ELR (cell line): ENCODE measurements at places on chromosomes 5 and 9.
A peak's percentile ranks its signal among the peaks of the same experiment; 100 is the strongest.

DNA sequence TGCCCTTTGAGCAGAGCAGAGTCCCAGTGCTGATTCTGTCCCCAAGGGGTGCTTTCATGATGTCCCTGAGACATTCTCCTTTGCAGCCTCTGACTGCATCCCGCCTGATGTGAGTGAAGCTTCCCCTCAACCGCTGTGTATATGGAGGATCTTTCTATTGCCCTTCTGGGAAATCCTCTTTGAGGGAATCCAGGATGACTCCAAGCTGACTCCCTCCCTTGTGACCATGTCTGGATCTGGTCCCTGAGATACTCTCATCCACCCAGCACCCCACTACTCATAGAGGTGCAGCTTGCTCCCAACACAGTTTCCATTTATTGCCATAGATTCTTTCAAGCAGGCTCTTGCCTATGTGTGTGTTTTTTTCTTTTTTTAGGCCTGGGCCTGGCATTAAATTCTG, 216.5 kb downstream of the SEC61B start:
- no peak for DNase-seq

DNA sequence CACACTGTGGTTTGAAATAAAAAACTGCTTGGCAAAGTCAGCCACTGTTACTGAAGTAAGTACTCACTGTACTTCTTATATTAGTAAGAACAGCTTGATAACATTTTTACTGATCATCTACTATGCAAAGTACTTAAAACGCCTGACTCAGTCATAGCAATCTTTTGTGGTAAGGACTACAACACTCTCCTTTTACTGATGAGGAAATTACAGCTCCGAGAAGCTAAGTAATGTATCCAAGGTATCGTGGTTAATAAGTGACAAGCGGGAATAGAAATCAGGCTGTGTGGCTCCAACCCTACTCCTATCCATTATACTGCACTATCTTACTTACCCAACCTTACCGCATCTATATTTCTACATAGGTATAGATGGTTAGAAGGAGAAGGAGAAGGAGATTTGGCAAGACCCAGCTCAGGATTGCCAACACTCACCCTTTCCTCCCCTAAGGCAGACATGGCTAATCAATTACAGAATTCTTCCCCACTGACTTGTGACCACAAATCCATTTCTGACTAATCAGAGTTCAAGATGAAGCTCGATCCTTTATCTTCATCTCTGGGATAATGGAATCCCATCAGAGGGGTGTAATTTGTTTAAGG, 281.4 kb downstream of the SPOCK1 start:
- DNase-seq, result peak; percentile 66

DNA sequence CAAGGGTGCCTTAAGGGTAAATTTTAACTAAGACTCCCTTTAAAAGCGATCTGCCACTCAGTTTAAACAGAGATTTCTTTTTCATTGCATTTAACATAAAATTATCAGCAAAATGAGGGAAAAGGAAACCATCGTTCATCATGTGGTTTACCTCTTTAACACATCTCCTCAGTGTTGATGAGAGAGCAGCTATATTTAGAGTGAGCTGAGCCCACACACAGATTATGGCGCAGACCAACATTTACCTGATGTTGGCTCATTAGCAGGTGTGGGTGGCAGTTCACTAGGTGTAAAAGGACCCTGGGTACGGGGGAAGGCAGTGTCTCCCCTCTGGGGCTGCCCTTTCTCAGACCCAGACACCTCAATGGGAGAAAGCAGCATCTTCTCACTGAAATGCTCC, 149.8 kb downstream of the ENTREP1 start:
- no peak for DNase-seq

DNA sequence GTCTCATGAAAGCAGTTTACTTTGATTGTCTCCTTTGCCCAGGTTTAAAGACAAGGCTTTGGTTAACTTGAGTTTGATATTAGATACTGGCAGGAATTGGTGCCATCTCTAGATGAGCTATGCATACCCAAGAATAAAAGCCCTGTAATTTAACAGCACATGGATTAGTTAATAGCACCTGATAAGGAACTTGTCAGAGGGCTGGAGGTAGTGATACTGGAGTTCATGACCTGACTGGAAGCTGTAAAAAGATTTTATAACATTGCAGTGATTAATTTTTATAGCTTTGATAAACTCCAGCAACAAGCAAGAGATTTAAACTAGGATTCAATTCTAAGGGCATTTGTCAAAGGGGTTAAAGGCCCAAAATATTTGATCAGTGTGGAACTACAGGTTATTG, 34.9 kb upstream of the SYK start:
- no peak for DNase-seq

DNA sequence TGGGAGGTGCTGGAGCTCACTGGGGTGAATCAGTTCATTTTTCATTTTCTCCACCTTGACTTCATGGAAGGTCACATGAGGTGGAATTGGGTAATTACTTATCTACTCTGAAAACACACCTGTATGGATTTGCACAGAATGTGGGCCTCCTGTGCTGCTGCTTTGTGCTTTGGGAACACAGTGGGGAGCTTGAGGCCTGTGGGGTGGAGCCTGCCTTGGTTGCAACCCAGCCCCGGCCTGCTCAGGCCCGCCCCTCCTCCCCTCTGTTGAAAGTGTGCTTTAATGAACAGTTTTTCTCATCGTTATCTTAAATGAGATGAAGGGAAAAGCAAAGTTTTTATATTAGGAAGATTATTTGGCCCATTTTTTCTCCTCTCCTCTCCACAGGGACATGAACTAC, 28.5 kb upstream of the DMRT3 start:
- DNase-seq, result no peak

- DNase-seq, result no peak
Observed at GRCh38 chr9:120710110-120710981, 3.9 kb downstream of the MEGF9 start.

GRCh38 chr9:113587471-113588031, 124.0 kb downstream of the RGS3 start:
- DNase-seq, result peak; percentile 53

GRCh38 chr5:97087138-97087537, 55.3 kb downstream of the LIX1 start:
- no peak for DNase-seq

DNA sequence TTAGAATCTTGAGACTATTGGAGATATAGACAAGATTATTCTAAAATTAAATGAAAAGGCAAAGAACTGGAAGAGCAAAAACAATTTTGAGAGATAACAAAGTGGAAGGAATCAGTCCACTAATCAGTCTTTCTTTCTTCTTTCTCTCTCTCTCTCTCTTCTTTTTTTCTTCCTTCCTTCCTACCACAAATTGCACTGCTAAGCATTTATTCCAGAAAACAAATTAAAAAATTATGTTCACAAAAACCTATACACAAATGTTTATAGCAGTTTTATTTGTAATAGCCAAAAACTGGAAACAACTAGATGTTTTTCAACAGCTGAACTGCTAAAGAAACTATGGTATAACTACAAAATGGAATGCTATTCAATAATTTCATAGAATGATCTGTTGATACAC, 291.9 kb upstream of the FTMT start:
- DNase-seq, result no peak

GRCh38 chr9:89009546-89009840, 18.2 kb downstream of the S1PR3 start:
- DNase-seq, result no peak

DNA sequence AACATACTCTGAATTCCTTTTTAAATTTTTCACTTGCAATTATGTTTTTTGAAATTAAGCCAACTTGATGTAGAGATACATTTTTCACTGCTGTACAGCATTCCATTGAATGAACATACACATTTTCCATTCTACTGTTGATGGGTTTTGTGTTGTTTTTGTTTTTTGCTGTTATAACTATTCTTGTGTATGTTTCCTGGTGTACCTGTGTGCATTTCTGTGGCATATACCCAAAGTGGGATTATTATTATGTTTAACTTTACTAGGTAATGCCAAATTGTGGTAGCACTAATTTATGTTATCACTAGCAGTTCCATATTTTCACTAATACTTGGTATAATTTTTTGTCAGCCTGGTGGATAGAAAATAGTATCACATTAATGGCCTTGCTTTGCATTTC, 2.7 kb downstream of the RFESD start:
- DNase-seq, result no peak

- DNase-seq, result no peak
Observed at GRCh38 chr9:25602400-25603044, 75.7 kb downstream of the TUSC1 start.

- DNase-seq, result no peak
Observed at GRCh38 chr5:20335978-20336377, 348.0 kb upstream of the CDH18 start.

GRCh38 chr9:99058964-99059921, 45.7 kb upstream of the TGFBR1 start:
- DNase-seq, result peak; percentile 54

DNA sequence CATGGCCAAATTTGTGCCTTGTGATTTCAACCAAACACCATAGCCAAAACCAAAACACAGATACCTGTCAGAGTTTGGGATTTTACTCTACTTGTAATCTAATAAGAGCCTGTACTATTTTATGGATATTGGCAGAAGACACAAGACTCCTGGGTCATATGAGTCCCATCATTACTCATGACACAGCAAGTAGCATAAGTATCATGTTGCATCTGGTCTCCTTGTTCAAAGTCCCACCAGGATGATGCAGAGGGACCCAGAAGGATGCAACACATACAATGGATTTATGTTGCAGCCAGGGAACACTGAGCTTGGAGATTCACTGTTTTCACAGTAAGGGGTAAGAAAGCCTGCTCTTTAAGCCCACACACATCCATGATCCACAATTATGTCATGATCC, 13.2 kb upstream of the ACO1 start:
- no peak for DNase-seq

DNA sequence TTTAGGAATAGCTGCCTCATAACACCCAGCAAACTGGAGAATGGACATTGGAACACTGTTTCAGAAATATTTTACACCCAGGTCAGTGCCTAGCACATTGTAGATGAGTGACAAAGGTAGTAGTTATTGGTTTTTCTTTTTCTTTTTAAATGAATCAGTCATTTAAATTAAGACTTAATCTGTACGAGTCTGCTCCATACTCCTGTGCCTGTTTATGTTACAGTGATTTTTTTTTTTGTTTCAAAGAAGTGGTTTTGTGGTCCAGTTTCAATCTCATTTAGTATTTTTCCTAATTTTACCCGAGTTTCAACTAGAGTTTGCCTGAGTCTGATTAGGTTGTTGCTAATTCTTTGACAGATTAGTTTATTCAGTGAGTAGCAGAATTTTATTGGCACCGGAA, 16.2 kb downstream of the LMNB1 start:
- DNase-seq, result no peak

DNA sequence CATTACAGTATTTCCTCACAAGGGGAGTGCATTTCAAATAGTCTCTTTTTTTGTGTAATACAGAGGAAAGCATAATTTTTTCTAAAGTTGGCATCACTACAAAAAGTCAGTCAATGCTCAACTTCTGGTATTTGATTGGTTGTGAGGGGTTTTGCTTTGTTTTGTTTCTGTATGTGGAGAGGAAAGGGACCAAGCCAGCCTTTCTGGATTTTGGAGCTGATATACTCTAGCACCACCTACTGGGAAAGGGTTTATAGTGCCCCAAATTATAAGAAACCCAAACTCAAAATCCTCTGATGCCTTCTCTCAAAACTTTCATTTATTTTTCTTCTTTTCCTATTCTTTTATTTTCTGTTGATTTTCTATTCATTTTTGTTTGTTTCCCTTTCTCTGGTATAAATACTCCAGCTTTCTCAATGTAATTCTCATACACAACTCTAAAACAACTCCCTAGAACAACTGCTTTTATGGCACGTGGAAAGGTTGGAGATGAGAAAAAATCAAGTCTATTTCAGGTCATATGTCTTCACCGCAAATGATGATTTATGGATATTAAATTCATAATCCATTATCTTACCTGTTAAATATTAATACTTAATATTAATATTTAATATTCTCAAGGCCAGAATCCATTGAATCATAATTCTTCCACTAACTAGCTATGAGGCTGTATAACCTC, 69.5 kb upstream of the ANXA1 start:
- DNase-seq, result peak; percentile 54

DNA sequence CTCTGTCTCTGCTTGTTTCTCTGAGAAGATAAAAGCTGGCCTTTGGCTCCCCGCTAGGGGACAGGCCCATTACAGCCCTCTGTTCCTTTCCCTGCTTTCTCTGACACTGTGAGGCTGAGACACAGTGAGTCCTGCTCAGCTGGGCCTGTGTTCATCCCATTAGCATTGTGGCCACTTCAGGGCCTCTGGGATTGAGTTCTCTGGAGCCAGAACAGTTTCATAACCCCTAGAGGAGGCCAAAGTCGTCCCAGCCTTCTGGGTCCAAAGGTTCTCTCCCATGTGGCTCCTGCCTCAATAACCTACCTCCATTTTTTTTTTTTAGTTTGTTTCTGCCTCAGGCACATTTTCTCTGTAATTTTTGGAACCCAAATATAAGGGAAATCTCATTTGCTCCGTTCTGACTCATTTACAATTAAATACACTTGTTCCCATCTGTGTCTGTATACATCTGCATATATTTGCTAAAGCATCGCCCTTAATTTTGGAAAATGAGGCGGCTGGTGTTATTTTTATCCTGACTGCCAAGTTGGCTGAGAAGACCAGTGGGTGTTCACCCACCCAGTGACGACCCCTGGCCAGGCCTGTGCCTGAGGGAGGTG, 27.3 kb upstream of the CTNNA1 start:
- DNase-seq, result peak; percentile 33

GRCh38 chr9:117549444-117549843, 134.6 kb upstream of the ASTN2 start:
- no peak for DNase-seq

GRCh38 chr9:122930541-122931225, 629 bp downstream of the ZBTB26 start:
- no peak for DNase-seq
